Ascending aorta (tissue), 2 donors: ENCODE measurements at places on chromosomes 4 and X. TPM values are rescaled to one million over a fixed set of nuclear protein-coding genes. Genes with fewer than 3 reads are reported as not detected.
A peak's percentile ranks its signal among the peaks of the same experiment; 100 is the strongest.

DNA sequence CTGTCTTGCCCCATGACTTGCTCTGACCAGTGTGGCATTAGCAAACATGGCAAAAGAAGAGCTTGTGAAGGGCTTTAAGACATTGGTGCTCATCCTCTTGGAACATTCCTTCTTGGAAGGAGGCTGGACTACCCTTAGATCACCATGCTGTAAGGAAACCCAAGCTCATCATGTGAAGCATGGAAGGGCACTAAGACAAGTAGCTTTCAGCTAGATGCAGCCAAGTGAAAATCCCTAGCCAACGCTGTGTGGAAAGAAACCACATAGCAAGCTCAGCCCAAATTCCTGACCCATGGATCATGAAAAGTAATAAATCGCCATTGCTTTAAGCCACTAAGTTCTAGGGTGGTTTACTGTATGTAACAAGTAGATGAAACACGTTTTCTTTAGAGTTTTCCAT is 12.4 kb upstream of the PACRGL start:
- H3K36me3 ChIP-seq, result no peaks in the 10 kb centered on the region
- no peak for DNase-seq
- H3K27ac ChIP-seq, result no peak overlapping the region

DNA sequence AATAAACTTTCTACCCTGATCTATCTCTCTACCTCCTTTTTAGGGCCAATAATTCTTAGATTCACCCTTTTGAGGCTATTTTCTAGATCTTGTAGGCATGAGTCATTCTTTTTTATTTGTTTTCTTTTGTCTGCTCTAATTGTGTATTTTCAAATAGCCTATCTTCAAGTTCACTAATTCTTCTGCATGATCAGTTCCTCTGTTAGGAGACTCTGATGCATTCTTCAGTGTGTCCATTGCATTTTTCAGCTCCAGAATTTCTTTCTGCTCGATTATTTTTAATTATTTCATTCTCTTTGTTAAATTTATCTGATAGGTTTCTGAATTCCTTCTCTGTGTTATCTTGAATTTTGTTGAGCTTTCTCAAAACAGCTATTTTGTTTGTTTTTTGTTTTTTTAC is 11.3 kb downstream of the CXorf58 start:
- no peaks in the 10 kb centered on the region for H3K36me3 ChIP-seq
- no peak overlapping the region for H3K4me3 ChIP-seq
- H3K27me3 ChIP-seq, result no peaks in the 10 kb centered on the region
- no peaks in the 10 kb centered on the region for H3K4me1 ChIP-seq
- DNase-seq, result no peak

GRCh38 chr4:102316585-102316984 is 28.7 kb downstream of the SLC39A8 start:
- H3K27ac ChIP-seq, result no peak overlapping the region
- H3K4me3 ChIP-seq, result no peak overlapping the region
- no peaks in the 10 kb centered on the region for H3K36me3 ChIP-seq
- no peaks in the 10 kb centered on the region for H3K27me3 ChIP-seq
- no peak for DNase-seq

DNA sequence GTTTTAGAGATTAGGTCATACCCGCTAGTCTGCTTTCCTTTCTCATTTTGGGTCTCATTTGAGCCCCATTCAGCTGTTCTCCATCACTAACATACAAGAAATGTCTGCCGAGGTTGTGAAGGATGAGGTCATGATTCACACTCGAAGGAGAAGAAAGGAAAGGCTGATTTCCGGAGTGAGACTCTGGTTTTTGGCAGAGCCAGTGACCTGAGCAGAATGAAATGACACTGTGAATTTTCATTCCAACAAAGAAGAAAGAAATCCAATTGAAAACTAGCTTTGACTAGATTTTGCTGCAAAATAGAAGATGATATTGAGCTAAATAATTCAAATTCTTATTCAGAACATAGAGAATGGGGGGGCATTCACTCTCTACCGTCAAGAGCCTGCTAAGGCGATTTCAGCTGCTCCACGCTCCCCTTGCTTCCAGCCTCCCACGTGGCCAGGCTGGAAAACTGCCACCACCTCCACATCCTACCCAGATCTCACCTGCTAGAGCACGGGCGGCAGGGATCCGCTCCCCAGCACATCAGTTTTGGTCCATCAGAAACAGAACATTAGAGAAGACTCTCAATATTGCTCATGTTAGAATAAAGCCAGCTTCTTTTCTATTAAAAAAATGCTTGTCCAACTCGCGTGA is 39.0 kb downstream of the F11 start:
- H3K4me3 ChIP-seq, result no peak overlapping the region
- H3K27me3 ChIP-seq, result no peaks in the 10 kb centered on the region
- H3K27ac ChIP-seq, result no peak overlapping the region
- no peaks in the 10 kb centered on the region for H3K4me1 ChIP-seq
- DNase-seq, result no peak
- H3K36me3 ChIP-seq, result no peaks in the 10 kb centered on the region

DNA sequence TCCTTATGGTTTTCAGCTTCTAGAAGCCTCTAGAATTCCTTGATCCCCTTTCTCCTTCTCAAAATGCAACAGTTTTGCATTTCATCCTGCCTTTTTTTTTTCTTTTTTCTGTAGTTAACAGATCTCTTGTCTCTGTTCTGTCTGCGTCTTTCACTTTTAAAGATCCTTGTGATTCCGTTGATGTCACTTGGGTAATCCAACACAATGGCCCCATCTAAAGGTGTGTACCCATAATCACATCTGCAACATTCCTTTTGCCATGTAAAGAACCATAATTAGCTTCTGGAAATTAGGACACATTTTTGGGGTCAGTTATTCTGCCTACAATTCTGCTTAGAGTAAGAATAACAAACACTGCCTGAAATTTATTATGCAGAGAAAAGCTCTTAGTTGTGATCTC is 1180.9 kb upstream of the ADGRL3 start:
- no peaks in the 10 kb centered on the region for H3K4me1 ChIP-seq
- H3K27ac ChIP-seq, result no peak overlapping the region
- no peak overlapping the region for H3K4me3 ChIP-seq
- DNase-seq, result no peak
- no peaks in the 10 kb centered on the region for H3K27me3 ChIP-seq
- H3K36me3 ChIP-seq, result no peaks in the 10 kb centered on the region

- H3K4me1 ChIP-seq, result no peaks in the 10 kb centered on the region
- H3K4me3 ChIP-seq, result no peak overlapping the region
- no peak for DNase-seq
- H3K27ac ChIP-seq, result no peak overlapping the region
- H3K36me3 ChIP-seq, result no peaks in the 10 kb centered on the region
Measured at GRCh38 chrX:112147206-112147605, 64.6 kb upstream of the TRPC5 start.

DNA sequence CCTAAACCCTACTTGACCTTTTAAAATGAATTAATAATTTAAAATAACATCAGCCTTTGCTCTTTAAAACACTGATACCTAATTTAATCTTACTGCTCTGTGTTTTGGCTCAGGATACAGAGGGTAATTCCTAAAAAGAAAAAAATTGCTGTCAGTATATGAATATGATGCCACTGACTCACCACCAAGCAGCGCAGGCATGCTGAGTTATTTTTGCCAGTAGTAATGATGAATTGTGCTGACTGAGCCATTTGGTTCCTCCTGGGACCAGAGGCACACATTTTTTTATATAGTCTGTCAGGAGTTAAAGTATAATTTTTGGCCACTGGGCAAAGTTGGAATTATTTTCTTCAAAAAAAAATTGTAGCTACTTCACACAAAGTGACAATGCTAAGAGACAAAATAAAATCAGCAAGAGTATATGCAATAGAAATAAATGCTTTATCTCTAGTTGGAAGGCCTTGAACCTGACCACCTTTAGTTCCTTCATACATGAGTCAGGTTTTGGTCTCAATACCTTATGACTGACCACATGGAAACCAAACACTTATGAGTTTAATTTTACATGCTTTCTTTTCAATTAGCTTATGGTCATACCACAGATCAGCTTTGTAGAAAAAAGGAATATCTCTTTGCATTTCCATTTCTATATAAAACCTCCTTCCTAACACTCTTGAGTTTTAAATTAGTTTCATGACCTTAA is 115.1 kb downstream of the PPP3CA start:
- no peaks in the 10 kb centered on the region for H3K27me3 ChIP-seq
- no peaks in the 10 kb centered on the region for H3K36me3 ChIP-seq
- DNase-seq, result peak; percentile 10
- peaks cover 8% of the 10 kb centered on the region for H3K4me1 ChIP-seq

GRCh38 chr4:7985891-7986441 is 46.3 kb upstream of the AFAP1 start:
- DNase-seq, result no peak
- H3K27me3 ChIP-seq, result no peaks in the 10 kb centered on the region
- no peak overlapping the region for H3K27ac ChIP-seq
- H3K4me3 ChIP-seq, result no peak overlapping the region

GRCh38 chrX:39931529-39932282 is 166.1 kb downstream of the BCOR start:
- no peaks in the 10 kb centered on the region for H3K27me3 ChIP-seq
- H3K4me1 ChIP-seq, result no peaks in the 10 kb centered on the region
- H3K36me3 ChIP-seq, result no peaks in the 10 kb centered on the region
- DNase-seq, result no peak

DNA sequence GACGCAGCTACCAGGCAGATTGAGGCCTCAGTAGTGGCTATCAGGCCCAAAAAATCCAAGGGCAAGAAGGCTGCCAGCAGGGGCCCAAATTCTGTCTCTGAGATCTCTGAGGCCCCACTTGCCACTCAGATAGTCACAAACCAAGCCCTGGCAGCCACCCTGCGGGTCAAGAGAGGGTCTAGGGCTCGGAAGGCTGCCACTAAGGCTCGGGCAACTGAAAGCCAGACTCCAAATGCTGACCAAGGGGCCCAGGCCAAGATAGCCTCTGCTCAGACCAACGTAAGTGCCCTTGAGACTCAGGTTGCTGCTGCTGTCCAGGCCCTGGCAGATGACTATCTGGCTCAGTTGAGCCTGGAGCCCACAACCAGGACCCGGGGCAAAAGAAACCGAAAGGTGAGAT is 2.8 kb downstream of the TRO start:
- H3K27me3 ChIP-seq, result no peaks in the 10 kb centered on the region
- H3K36me3 ChIP-seq, result no peaks in the 10 kb centered on the region

DNA sequence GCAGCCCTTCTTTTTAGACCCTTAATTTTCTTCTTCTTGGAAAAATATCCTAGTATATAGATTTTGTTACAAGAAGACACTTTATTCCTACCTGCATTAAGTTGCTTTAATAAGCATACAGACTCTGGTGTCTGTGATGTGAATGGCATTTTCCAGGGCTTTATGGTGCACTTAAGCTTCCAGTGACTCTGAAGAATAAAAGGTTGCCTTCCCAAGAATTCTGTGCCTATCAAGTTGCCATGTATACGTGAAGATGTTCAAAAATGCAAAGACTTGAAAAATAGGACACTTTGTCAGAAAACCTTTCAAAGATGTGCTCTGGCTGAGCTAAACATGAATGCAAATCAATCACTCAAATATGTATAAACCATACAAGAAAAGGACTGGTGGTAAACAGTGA is 110.9 kb downstream of the RS1 start:
- H3K4me3 ChIP-seq, result no peak overlapping the region
- DNase-seq, result no peak
- H3K36me3 ChIP-seq, result no peaks in the 10 kb centered on the region
- no peaks in the 10 kb centered on the region for H3K27me3 ChIP-seq

DNA sequence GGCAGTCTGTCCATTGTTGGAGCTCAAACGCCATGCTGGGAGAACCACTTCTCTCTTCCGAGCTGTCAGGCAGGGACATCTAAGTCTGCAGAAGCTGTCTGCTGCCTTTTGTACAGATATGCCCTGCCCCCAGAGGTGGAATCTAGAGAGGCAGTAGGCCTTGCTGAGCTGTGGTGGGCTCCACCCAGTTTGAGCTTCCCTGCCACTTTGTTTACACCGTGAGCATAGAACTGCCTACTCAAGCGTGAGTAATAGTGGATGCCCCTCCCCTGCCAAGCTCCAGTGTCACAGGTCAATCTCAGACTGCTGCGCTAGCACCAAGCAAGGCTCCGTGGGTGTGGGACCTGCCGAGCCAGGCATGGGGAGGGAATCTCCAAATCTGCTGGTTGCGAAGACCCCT is 145.7 kb downstream of the VSIG4 start:
- no peaks in the 10 kb centered on the region for H3K36me3 ChIP-seq
- no peak for DNase-seq
- no peaks in the 10 kb centered on the region for H3K4me1 ChIP-seq
- no peak overlapping the region for H3K27ac ChIP-seq
- no peaks in the 10 kb centered on the region for H3K27me3 ChIP-seq

DNA sequence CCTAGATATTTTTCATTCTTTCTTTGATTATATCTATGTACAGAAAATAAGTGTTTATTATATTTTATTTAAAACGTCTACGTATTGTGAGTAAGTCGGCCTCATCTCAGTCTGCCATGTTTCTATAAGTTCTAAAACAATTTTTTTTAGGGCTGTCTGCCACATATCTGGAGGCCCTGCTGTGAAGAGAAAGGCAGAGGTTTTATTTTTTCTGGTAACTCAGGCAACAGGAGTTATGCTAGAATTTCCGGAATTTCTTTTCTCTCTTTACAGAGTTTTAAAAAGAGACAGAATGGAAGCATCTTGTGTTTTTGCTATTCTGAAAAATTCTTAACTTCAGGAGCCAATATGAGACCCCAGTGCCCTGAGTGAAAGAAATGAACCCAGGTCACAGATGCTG is 1124.0 kb upstream of the TENM3 start:
- H3K4me3 ChIP-seq, result no peak overlapping the region
- H3K27ac ChIP-seq, result no peak overlapping the region
- no peak for DNase-seq
- no peaks in the 10 kb centered on the region for H3K27me3 ChIP-seq
- H3K36me3 ChIP-seq, result no peaks in the 10 kb centered on the region

DNA sequence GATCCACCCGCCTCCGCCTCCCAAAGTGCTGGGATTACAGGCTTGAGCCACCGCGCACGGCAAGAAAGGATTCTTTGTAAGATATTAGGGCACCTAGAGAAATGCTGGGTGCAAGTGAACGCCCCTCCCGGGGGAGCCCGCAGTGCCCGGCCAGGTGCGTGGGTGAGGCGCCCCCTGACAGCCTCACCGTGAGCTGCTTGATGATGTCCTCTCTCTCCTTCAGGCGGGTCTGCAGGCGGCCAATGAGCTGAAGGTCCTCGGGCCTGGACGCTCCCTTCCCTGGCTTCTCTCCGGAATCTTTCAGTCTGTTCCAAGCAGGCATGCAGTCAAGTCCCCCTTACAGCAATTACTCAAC is 21.9 kb downstream of the MED28 start:
- no peak overlapping the region for H3K4me3 ChIP-seq
- H3K27ac ChIP-seq, result no peak overlapping the region
- no peak for DNase-seq
- H3K27me3 ChIP-seq, result no peaks in the 10 kb centered on the region

- no peak overlapping the region for H3K27ac ChIP-seq
- no peak overlapping the region for H3K4me3 ChIP-seq
- H3K4me1 ChIP-seq, result no peaks in the 10 kb centered on the region
- no peak for DNase-seq
- no peaks in the 10 kb centered on the region for H3K36me3 ChIP-seq
Measured at GRCh38 chrX:42695800-42696358, 82.1 kb downstream of the PPP1R2C start.

The NLRP2B gene
- not detected for total RNA-seq

The ZMAT1 gene
- total RNA-seq, result 0.96 TPM

The CRMP1 gene
- total RNA-seq, result 1.9 TPM

The SYNPO2 gene
- total RNA-seq, result 178 TPM

The DOCK11 gene
- 23.0 TPM for total RNA-seq

The KCNE5 gene
- total RNA-seq, result not detected

The SRPX2 gene
- 25.0 TPM for total RNA-seq
